ENCODE measurements at places on chromosomes 4 and X.

DNA sequence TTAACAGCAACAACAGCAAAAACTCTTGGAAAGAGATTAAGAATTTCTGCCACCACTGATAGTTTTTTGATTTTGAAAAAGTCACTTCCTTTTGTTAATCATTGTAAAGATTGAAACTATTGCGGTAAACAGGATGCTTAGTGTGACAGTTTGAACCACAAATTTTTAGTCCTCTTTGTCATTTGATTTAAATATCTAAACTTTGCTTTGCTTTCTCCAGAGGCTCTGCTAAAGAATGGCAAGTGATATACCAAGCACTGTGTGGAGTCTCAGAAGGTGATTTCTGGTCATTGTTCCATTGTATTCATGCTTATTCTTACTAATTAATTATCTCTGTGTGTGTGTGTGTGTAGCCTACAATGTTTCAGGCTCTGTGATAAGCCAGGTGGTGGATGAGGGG is 155.6 kb downstream of the BMPR1B start:
- DNase-seq: no peak

- no peak for DNase-seq
Measured at GRCh38 chr4:48710446-48711209, 69.5 kb downstream of the FRYL start.

- peak; percentile 37 for DNase-seq
Measured at GRCh38 chr4:20378181-20378580, 126.5 kb downstream of the SLIT2 start.

DNA sequence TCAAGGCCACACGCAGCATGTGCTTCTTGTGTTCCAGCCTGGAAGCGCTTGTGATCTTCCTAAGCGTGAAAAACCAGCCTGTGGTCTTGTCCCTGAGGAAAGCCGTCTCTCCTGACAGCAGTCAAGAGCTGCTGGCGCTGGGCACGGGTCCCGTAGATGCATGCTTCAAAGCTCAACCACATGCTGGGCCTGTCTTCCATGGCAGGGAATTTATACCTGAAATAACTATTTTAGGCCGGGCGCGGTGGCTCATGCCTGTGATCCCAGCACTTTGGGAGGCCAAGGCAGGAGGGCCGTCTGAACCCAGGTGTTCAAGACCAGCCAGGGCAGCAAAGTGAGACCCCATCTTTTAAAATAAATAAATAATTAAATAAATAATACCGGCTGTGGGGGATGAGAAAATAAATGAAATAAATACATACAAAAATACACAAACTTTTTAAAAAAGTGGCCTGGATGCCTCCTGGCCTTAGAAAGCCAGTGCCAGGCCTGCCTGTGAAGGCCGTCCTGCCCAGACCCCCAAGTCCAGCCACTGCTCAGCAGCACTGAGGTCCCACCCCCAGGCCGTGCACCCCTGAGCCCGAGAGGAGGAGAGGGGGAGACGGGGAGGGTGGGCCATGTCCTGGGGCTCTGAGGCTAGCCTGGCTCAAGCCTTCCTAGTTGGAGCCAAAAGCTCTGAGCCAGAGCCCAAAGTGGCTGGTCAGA is 10.4 kb downstream of the LRPAP1 start:
- no peak for DNase-seq

DNA sequence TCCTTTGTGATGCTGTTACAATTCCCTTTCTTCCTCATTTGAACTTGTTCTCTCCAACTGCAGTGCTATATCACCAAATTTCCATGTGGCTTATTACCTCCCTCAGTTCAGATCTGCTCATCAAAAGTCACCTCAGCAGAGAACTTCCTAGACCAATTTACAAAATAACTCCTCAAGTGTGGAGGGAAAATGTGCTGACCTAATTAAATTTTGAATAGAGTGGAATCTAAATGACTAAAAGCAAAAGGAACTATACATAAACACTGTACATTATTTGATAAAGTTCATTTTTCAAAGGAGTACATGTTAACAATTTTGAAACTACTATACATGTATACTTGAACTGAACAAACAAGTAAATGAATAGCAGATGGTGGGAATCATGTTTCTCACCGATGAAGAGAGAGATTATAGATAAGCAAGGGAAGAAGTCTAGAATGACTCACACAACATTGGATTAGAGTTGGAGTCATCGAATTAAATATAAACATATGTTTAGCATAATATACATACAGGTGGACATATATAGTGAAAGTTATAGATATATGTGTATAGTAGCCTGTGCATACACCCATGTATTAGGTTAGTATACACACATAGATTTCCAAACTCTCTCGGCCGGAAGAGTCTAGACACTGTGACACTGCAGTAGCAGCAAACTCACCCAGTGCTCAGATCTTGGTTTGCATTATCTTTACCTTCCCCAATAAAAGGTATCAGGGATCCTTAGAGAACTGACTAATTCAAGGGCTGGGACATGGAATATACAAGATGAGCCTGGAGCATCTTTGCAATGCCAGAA is 318.7 kb downstream of the PCDH18 start:
- no peak for DNase-seq

DNA sequence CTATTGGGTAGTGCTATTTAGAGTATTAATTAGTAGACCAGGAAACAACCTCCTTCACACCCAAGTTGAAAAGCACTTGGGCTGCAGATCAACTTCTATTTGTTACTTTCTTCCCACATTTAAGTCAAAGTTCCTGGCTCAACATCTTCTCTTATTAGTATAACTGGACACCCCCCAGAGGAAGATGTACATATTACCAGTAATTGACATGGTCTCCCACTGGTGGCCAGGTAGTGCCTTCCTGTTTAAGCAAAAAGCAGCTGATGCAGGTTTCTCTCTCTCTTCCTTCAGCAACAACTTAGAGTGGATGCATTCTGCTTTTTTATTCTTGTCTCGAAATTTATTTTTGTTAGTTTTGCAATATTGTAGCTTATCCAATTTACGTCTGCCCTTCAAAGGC is 438.1 kb downstream of the GBA3 start:
- no peak for DNase-seq

DNA sequence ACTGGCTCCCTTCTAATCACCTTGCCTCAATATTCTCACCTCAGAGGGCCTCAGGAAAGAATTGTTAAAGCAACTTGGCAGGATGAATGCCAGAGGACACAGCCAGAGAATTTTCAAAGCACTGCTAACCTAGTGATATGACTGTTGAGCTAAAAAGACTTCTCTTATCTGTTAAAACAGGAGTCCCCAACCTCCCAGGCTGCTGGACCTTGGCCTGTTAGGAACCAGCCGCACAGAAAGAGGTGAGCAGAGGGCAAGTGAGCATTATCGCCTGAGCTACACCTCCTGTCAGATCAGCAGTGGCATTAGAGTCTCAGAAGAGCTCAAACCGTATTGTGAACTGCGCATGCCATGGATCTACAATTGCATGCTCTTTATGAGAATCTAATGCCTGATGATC is 1.7 kb upstream of the KCNE5 start:
- no peak for DNase-seq

DNA sequence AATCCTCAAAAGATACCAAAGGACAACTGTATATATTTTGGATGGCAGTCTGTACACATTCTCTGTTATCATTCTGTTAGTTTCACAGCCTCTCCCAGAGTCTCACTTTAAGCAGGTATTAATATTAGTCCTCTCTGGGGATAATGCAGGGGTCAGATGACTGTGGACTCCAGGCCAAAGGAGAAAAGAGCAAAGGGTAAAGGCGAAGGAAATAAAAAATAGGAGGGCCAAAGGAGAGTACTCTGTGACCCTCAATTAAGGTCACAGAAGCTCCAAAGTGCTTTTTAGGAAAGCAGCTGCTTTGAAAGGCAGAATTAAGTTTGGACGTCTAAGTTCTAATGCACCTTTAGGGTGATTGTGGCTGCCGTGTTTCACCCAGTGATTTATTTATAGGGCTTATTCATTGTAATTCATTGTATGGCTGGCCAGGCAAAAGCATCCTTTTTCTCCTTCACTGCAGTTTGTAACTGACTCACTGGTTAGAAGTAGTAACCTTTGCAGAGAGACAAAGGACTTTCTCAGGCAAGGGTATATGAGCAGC is 7.8 kb downstream of the MSMO1 start:
- DNase-seq: no peak

- DNase-seq: peak; percentile 34
Measured at GRCh38 chr4:19739101-19739651, 512.5 kb upstream of the SLIT2 start.

- DNase-seq: no peak
Measured at GRCh38 chr4:629915-630641, 4.7 kb downstream of the PDE6B start.

GRCh38 chrX:30904186-30904585 is 15.1 kb upstream of the TAB3 start:
- peak; percentile 40 for DNase-seq

- no peak for DNase-seq
Measured at GRCh38 chr4:168558599-168558998, 61.7 kb downstream of the PALLD start.

DNA sequence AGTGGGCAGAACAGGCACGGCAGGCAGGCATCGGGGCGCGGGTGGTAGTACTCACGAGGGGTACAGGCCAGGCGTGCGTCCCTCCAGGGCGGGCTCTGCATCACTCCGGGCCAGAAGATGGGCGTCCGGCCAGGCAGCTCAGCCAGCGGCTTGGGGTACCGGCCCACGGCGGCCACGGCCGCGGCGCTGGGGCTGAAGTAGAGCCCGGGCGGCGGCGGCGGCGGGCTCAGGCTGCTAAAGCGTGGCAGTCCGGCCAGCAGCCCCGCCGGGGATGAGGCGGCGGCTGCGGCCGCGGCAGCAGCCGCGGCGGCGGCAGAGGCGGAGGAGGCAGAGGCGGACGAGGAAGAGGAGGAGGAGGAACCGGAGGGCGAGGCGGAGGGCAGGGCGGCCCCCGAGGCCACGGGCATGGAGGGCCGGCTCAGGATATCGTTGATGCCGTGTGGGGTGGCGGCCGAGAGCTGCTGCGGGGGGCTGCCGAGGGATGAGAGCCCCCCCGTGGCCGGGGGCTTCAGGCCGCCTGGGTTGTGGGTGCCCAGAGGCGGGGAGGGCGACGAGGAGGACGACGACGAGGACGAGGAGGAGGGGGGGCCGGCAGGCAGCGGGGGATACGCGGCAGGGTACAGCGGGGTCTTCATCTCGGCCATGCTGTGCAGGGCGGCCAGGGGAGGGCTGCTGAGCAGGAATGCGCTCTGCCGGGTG is 1.4 kb downstream of the NKX6-1 start:
- no peak for DNase-seq

DNA sequence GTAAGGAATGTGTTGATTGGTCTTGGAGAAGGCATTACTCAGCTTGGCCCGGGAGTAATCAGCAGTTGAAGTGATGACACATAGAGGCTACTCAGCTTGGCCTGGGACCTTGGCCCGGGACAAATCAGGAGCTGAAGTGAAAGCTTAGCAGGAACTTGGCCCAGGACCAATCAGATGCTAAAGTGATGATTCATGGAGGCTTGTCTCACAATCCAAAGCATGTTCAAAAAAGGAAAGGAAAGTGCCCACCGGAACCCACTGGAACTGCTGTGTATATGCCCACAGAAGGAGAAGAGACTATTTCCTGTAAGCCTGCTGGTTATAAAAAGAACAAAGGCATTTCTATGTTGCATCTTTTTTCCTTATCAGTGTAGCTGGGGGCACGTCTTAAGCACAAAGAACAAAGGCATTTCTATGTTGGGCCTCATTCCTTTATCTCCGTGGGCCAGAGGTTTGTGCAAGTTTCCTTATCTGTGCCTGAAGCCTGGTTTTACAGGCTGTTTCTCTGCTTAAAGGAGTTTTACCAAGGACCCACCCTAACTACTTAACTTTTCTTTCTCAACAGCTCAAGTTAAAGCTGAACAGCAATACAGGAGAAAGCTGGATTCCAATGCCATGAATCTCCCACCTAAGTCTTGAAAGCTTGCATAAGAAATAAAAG is 1176.7 kb downstream of the NLGN4X start:
- peak; percentile 84 for DNase-seq

- no peak for DNase-seq
Measured at GRCh38 chrX:42269186-42269585, 345.8 kb upstream of the CASK start.
